DMS153 (cell line): ENCODE measurements at places on chromosomes 7 and 10.

- no peak for DNase-seq
These were observed 56.4 kb upstream of the ECHDC3 start for GRCh38 chr10:11685787-11686218.

DNA sequence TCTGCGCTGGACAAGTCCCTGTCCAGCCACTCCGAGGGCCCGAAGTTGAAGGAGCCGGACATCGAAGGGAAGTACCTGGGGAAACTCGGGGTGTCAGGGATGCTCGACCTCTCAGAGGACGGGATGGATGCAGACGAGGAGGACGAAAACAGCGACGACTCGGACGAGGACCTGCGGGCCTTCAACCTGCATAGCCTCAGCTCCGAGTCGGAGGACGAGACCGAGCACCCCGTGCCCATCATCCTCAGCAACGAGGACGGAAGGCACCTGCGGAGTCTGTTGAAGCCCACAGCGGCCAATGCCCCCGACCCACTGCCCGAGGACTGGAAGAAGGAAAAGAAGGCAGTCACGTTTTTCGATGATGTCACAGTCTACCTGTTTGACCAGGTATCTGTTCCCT lies 17.1 kb upstream of the BHLHA15 start:
- no peak for DNase-seq

DNA sequence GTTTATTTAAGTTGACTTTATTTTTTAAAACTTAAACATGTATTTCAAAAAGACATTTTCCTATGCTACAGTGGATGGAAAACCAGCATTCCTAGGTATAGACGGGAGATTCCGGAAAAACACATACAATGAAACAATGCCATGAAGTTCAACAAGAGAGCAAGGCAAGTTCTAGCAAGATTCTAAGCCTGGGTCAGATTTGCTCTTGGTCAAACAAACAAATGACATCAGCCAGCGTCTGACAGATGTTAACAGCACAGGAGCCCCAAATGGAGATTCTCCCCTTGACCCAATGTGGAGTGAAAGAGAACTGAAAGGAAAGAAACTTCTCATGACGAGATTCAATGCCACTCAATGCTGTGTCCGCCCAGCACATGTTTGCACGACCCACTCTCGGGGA lies 149.9 kb downstream of the NEURL1 start:
- no peak for DNase-seq

DNA sequence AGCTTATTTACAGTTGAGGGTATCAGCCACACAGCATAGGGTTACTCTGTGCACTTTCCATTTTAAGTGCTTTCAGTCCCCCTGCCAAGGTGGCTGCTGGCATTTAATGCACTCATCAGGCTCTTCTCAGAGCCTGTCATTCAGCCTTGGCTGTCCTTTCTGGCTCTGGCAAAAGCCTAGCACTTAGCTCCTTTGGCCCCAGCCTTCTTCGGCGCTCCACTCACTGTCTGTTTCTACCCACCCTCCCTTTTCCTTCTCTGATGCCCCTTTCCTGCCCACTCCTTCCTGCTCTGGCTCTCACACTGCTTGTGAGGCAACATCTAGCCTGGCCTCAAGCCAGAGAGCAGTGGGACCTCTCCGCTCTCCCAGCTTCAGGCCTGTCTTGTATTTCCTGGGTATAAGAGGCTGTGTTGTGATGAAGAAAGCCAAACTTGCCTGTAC lies 60.2 kb downstream of the WIPF3 start:
- no peak for DNase-seq

DNA sequence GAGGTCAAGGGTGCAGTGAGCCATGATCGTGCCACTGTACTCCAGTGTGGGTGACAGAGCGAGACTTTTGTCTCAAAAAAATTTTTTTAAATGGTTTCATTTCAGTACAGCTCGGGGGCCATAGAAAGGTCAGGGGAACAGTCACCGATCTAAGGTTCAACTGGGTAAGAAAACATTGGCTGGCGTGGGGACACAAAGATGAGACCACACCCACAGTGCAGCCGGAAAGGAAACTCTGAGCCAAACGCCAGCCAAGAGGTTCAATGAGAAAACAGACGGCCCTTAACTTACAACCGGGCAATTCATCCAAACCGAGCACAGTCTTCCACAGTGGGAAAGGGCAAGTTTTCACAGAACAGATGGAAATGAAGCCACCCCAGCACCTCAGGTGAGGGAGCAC lies 65.1 kb downstream of the SLC37A3 start:
- no peak for DNase-seq
